GM12878 (cell line): ENCODE measurements at places on chromosomes 4 and X. TPM values are rescaled to one million over a fixed set of nuclear protein-coding genes. Genes with fewer than 3 reads are reported as not detected.

GRCh38 chr4:99818661-99819060, 2.0 kb downstream of the DAPP1 start:
- H3K27me3 ChIP-seq, result no peaks in the 10 kb centered on the region
- peak overlapping the region; percentile 85 for H3K27ac ChIP-seq
- 0 out of 2 replicates have a peak, but pooled peaks cover 4% of the 10 kb centered on the region for H3K36me3 ChIP-seq
- H3K4me3 ChIP-seq, result peak overlapping the region; percentile 95

DNA sequence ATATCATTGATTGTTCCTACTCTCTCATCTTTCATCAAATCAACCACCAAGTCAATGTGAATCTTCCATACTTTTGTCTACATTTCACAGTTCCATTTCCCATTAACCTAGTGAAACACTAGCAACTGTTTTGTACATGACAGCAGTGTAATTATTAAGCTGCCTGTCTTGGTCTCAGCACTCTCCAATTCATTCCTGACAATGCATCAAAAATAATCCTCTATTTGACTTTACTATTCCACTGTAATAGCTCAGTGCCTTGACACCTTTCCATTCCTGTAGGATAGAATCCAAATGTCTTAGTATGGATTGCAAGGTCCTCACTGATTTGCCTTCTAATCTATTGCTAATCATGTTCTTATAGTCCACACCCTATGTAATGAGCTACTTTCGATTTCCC, 2405.8 kb downstream of the PCDH7 start:
- H3K4me1 ChIP-seq, result no peaks in the 10 kb centered on the region
- no peak for DNase-seq
- no peak overlapping the region for H3K27ac ChIP-seq
- H3K36me3 ChIP-seq, result no peaks in the 10 kb centered on the region

Gene CLCN4
- 6.9 and 8.0 TPM in 2 replicates for total RNA-seq

Gene DCAF12L1
- total RNA-seq, result not detected in 2 replicates

Gene MAGEA9B
- total RNA-seq, result not detected in 2 replicates
